Activated B cell treated with CpG ODN at 0.5 μM for 24 hours (primary cell): ENCODE measurements at places on chromosomes 1 and 21. TPM values are rescaled to one million over a fixed set of nuclear protein-coding genes. Genes with fewer than 3 reads are reported as not detected.

Gene FMN2
- total RNA-seq = not detected in 2 replicates

GRCh38 chr1:52141513-52142219, at the start of gene ZFYVE9:
Gene ZFYVE9, plus strand, starts transcription at chr1:52142089. Its CDS starts 91,118 bp downstream, at chr1:52233207.
- peak; percentile 77 for DNase-seq

DNA sequence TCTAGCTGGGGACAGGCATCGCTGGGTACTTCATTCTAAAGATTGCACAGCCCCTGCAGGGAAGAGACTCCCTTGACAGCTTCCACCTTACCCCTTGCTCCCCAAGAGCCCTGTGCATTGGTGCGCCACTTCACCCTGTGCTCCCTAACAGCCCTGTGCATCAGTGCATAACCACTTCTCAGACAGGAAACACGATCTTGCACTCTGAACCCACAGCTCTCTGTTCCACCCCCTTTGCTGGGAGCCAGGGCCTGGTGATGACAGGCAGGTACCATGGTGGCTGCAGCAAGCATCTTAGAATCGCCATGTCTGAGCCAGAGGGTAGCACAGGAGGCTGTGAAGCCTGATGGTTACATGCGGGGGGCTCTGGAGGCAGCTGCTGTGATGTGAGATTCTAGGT, 5.0 kb downstream of the ALPL start:
- no peak for DNase-seq

Gene CDCA8
- 1.9 and 2.9 TPM in 2 replicates for total RNA-seq

Gene C8B
- total RNA-seq = not detected in 2 replicates

GRCh38 chr1:112929979-112930378, 26.0 kb downstream of the SLC16A1 start:
- no peak for DNase-seq

Gene CA6
- not detected in 2 replicates for total RNA-seq

GRCh38 chr21:45867041-45867666, 114.4 kb upstream of the COL6A1 start:
- DNase-seq = no peak

Gene KLHL17
- 15.1 and 16.4 TPM in 2 replicates for total RNA-seq

GRCh38 chr1:192807211-192808162, 1.4 kb upstream of the RGS2 start:
- DNase-seq = no peak

- no peak for DNase-seq
These were observed 14.1 kb downstream of the INPP5B start for GRCh38 chr1:37932759-37933158.

- no peak for DNase-seq
These were observed 132.4 kb upstream of the TMEM51 start for GRCh38 chr1:15020943-15021745.
